ENCODE measurements at places on chromosomes 2 and 18. TPM values are rescaled to one million over a fixed set of nuclear protein-coding genes. Genes with fewer than 3 reads are reported as not detected.

Gene LRATD1
- 18.2 TPM for total RNA-seq

- ATAC-seq: no peak
Observed at GRCh38 chr18:76162886-76163285, 332.2 kb downstream of the ZNF516 start.

GRCh38 chr2:228131833-228132232 lies 49.7 kb downstream of the SPHKAP start:
- no peak for ATAC-seq

Gene CCDC85A
- total RNA-seq: 0.24 TPM

Gene SNORC
- 1.1 TPM for total RNA-seq

- ATAC-seq: no peak
Observed at GRCh38 chr2:2796207-2796606, 465.1 kb upstream of the MYT1L start.

Gene ALLC
- total RNA-seq: 1.1 TPM

GRCh38 chr2:36609507-36609906 lies 11.5 kb upstream of the FEZ2 start:
- ATAC-seq: no peak

- ATAC-seq: no peak
Observed at GRCh38 chr2:142885543-142885942, 8.1 kb downstream of the KYNU start.

Gene DOK1
- 3.4 TPM for total RNA-seq

Gene PDE1A
- 0.30 TPM for total RNA-seq

Gene MROH2A
- not detected for total RNA-seq

DNA sequence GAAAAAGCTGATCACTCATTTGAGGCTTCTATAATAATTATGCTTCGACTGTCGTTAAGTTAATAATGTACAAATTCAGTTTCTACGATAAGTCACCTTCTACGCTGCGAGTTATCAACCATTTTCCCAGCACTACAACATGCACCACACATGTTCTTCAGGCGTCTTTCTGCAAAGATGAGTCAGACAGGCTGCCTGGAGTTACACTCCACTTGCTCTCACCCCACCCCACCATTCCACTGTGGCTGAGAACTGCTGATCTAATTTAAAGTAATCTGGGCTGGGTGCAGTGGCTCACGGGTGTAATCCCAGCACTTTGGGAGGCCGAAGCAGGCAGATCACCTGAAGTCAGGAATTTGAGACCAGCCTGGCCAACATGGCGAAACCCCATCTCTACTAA lies 218.6 kb downstream of the DYM start:
- ATAC-seq: peak; percentile 48

DNA sequence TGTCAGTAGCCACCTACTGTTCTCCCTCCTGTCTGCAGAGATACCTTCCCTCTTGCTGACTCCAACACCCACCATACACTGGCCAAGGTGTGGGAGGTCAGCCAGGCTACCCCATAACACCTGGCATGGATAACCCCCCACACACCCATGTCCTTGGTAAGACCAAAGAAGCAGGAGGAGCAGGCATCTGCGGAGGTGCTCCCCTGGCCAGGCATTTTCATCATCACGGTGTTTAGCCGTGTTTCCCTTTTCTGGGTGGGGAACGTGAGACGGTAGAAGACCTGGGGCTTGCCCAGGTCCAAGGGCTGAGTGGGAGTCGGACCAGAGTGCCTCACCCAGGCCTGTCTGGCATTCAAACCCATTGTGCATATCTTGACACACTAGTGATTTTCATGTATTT lies 150.3 kb downstream of the SMAD7 start:
- no peak for ATAC-seq

Gene RTKN
- total RNA-seq: 5.8 TPM

Gene TUBB8B
- not detected for total RNA-seq

DNA sequence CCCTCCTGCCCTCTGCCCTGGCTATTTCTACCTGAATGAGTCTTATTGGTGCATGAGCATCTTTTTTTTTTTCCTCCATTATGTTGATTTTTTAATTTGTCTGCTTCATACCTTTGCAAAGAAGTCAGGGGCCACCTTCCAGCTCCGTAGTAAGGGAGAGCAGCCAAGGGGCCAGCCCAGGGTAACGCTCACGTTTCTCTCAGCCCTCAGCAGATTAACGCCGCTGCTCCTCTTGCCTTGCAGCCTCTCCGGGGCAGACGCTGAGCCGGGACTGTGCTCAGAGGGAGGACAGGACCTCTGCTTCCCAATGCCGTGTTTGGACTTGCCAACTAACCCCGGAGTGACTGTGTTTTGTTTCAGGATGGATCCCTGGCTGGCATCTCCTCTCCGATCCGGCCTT lies 241.7 kb downstream of the ATAD2B start:
- ATAC-seq: no peak

DNA sequence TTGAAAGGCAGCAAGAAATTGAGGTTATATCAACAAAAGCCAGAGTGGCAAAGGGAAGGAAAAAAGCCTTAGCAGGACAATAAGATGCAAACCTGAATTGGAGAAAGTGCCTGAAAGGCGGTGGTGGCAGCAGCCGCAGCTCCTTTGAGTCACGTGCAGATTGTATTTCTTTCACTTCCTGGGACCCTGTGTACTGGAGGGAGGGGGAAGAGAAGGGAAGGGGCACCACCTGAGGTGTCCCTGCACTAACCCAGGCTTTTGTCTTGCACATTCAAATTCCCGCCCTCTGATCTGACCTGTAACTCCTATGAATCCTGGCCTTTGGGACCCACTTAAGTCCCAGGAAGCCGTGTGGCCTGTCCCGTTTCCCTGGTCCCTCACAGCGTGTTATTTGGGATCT lies 326.1 kb upstream of the SKOR2 start:
- peak; percentile 39 for ATAC-seq

DNA sequence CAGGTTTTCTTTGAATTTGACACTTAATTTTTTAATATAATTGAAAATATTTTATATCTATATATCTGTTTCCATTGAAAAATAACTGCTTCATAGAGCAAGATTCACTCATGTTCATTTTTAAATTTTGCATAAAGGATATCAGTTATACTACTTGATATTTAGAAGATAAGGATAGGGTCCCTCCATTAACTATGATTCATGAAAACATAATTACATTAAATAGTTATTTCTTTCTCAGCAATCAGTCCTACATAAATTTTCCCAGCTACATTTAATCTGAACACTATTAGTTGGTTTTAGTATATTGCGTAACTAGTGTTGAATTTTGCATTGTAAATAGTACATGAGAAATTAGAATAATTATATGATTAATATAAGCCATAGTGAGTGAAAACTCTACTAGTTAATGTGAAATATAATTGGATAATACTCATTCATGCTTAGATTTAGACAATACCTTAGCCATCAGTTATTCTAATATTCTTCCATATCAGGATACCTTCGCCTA lies 42.7 kb downstream of the LRP1B start:
- ATAC-seq: no peak

- ATAC-seq: peak; percentile 90
Observed at GRCh38 chr2:239630618-239631286, 229.9 kb upstream of the HDAC4 start.

GRCh38 chr2:174878537-174879147 lies 114.4 kb upstream of the CHRNA1 start:
- no peak for ATAC-seq

GRCh38 chr2:239381709-239382134 lies 19.1 kb downstream of the HDAC4 start:
- ATAC-seq: peak; percentile 76

GRCh38 chr18:74413836-74414235 lies 43.3 kb downstream of the DIPK1C start:
- no peak for ATAC-seq

DNA sequence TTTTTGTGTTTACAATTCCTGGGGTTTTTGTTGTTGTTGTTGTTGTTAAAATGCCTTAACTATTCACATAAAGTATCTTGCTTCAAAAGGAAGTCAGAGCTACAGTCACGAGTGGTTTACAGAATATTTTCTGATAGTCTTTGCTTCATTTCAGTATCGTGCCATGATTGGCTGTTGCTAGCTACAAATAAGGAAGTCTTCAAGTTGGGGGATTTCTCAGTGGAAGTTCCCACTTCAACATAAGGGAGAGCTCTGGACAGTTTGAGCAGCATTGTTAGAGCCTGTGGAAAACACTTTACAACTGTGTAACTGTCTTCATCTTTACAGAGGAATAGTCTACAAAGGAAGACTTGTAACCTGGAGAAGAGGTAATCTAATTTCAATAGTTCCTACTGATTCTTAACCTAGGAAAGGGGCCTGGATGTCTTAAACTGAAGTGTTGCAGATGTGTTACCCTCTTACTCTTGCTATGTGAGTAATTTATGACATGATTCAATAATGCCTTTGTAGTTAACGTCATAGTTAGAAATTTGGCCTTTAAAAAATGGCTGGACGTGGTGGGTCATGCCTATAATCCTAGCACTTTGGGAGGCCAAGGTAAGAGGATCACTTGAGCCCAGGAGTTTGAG lies 23.4 kb upstream of the TANK start:
- no peak for ATAC-seq

GRCh38 chr2:71822463-71822862 lies 325.2 kb downstream of the CYP26B1 start:
- no peak for ATAC-seq

- no peak for ATAC-seq
Observed at GRCh38 chr18:58183226-58183625, 139.2 kb downstream of the NEDD4L start.

DNA sequence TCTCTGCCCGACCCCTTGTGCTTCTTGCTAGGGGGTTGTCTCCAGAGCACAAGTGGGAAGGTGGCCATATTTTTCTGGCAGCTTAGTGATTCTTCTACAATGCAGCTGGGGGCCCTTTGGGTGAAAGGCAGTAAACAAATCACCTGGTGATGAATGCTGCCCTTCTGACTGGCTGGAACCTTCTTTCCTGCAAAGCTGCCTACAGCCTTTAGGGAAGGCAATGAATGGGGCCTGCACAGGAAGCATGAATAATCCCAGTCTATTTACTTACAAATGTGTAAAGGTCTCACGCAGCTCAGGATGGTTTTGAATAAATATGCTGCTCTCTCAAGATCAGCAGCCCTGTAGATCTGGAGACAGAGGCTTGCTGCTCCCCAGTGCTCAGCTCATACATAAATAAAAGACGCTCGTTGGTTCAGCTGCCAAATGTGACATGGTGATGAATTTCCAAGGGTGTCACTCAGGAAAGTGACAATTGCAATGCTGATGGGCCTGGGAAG lies 289.2 kb downstream of the TDRD15 start:
- ATAC-seq: peak; percentile 89

Gene CYP27C1
- total RNA-seq: 2.0 TPM

DNA sequence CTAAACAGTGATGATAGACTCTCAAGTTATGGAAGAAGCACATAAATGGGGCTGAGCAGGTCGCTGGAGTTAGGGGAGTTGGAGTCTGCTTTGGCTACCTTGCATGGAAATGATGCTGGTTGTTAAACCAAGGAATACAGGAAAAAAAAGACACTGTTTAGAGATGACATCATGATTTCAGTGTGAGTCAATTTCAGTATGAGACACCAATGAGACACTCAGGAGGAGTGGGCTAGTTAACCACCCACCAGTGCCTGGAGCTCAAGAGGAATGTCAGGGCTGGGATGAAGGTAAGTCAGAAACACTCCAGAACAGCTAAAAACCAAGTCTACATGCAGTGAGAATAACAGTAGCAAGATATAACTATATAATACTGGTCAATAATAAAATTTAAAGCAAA lies 303.6 kb downstream of the SOX11 start:
- ATAC-seq: no peak

DNA sequence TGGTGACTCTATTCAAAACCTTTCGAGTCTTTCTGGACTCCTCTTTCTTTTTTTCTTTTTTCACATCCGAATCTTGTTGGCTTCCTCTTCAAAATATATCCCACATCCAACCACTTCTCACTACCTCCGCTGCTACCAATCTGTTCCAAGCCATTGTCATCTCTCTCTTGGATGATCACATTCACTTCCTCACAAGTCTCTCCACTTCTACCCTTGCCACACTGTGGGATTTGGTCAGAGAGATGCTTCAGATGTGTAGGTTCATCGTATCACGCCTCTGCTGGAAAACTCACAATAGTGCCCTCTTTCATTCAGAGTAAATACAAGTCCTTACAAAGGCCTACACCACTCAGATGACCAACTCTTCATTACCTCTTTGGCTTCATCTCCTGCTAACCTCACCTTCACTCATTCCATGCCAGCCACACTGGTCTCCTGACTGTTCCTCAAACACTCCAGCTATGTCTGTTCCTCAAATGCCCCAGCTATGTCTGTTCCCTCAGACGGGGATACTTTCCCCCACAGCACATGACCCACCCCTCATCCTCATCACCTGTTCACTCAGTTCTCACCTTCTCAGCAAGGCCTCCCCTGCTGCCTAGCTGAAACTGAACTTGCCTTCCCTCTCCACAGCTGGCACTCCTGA lies 67.2 kb upstream of the PELI1 start:
- ATAC-seq: no peak

DNA sequence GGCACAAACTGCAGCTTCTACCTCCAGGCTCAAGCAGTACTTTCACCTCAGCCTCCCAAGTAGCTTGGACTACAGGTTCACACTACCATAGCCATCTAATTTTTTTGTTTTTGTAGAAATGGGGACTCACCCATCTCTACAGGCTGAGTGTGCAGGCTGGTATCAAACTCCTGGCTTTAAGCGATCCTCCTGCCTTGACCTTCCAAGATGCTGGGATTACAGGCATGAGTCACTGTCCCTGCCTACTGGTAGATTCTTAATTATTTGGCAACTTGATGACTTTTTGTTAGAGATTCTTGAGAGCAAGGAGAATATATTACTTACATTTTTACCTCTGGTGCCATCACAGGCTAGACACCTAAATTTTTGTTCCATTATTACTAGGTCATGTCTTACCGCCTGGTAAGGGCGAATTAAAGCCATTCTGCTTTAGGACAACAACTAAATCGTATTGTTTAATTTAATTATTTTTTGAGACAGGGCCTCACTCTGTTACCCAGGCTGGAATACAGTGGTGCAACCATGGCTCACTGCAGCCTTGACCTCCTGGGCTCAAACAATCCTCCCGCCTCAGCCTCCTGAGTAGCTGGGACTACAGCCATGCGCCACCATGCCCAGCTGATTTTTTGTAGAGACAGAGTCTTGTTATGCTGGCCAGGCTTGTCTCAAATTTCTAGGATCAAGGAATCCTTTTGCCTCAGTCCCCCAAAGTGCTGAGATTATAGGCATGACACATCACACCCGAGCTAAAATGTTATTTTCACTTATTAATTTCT lies 15.7 kb downstream of the DYNC1I2 start:
- ATAC-seq: no peak

GRCh38 chr18:49849331-49850217 lies 36.2 kb upstream of the ACAA2 start:
- peak; percentile 93 for ATAC-seq

DNA sequence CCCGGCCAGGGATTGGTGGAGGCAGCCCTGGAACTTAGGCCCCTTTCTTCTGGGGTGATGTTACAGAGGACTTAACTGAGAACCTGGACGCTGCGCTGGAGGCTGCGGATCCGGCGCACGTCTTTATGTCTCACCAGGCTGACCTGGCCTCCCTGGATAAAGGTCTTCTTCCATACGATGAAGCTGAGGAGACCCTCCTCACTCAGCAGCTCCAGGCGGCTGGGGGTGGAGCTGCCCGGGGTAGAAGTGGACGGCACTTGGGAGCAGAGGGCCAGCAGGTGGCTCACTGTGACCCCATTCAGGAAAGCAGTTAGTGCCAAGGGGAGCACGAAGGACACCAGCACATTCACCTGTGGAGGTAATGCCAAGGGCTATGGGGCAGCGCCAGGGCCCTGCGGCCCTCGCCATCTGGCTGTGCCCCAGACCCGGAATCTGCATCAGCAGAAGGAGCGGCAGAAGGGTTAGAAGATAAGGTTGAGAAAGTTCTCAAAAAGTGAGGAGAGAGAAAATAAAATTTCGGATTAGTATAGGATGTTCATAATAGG lies 8.0 kb downstream of the NTSR2 start:
- no peak for ATAC-seq

Gene PTMA
- 1,914 TPM for total RNA-seq

- peak; percentile 29 for ATAC-seq
Observed at GRCh38 chr18:70459731-70460130, 170.9 kb downstream of the SOCS6 start.
